Stimulated activated CD4-positive, alpha-beta T cell treated with anti-CD3 and anti-CD28 coated beads, Interleukin-1b, Interleukin-23, amount 100 ng/mL, for 4 hours (primary cell): ENCODE measurements at places on chromosomes 2 and 18.

GRCh38 chr2:17136877-17137276 lies 381.4 kb downstream of the RAD51AP2 start:
- no peak for DNase-seq

- no peak for DNase-seq
Observed at GRCh38 chr2:60873381-60873780, 8.0 kb upstream of the REL start.

DNA sequence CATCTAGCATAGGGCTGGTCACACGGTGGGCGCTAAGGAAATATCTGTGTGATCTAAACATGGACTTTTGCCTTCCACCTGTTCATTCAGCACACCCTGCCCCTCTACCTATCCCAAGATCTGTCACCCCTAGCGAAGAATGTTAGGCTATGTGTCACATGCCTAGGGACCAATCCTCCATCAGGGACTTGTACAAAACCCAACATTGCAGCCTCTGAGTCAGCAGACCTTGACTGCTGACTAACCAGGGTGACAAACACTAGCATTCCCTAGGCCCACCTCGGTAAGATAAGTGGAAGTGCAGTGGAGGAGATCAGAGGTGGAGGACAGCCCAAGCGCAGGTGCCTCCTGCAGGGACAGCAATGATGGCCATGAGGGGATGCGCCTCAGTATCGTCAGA lies 99.2 kb downstream of the SOX11 start:
- no peak for DNase-seq

DNA sequence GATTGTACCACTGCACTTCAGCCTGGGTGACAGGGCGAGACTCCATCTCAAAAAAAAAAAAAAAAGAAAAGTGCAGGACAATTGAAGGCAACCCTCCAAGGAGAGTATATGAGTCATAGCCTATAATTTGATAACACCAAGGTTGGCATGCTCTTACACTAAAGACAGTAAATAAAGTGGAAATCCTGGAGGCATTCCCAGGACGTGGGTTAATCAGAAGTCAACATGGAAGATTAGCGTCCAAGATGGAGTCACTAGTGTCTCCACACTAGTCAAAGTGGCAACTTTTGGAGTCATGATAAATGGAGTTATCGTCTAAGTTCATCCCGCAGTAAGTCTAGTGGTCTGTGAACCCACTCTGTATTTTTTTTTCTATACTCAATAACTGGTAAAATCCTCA lies 21.2 kb upstream of the UGGT1 start:
- DNase-seq = no peak

- DNase-seq = no peak
Observed at GRCh38 chr2:105431367-105432043, 32.7 kb upstream of the FHL2 start.

DNA sequence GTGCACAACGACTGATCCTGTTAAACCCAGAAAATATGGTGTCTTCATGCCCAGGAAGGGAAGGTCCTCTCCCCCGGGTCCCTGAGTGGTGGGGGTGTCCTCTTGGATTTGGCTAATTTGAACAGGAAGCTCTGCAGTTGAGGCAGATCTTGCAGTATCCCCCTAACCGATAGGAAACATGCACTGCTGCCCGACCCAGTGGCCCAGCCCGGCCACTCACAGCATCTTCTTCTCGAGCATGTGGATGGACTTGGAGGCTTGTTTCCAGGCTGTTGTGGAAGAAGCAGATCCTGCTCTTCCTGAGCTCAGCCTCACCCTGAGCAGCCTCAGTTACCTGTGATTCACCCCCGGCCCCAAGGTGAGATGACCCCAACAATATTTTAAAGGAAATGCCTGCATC lies 46.4 kb upstream of the ASB1 start:
- no peak for DNase-seq

DNA sequence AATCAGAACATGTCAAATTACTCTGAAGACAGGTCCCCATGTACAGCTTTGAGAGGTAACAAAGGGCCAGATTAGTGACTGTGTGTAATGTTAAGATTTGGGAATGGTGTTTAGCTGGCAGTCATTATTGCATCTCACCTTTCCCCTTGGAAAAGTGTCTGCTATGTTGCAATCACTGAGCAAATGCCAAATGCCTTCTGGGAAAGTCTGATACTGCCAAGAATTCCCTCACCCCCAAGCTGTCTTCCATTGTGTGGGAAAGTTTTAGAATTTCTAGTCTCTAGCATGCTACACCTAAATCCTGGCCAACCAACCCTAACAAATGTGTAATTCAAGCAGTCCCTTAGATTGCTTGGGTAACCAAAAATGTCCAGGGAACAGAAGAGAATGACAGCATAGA lies 13.6 kb upstream of the PELI1 start:
- DNase-seq = no peak

DNA sequence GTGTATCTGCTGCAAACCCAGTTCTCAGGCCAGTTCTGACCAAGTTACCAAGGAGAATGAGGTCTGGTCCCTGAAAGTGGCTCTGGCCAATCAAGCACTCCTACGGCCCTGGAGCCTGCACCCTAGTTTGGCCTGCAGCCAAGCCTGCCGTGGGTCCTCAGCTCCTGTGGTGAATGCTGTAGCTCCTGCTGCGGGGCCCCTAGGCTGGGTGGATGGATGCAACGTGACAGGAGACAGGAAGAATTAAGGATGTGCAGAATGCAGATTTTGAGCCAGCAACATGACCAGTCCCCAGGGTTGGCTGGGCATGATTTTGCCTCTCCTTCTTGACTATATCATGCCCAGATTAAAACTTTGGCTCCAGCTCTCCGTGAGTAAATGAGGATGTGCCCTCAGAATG lies 97.2 kb downstream of the SMAD7 start:
- DNase-seq = no peak

GRCh38 chr2:88331239-88331638 lies 121.3 kb downstream of the FOXI3 start:
- no peak for DNase-seq

DNA sequence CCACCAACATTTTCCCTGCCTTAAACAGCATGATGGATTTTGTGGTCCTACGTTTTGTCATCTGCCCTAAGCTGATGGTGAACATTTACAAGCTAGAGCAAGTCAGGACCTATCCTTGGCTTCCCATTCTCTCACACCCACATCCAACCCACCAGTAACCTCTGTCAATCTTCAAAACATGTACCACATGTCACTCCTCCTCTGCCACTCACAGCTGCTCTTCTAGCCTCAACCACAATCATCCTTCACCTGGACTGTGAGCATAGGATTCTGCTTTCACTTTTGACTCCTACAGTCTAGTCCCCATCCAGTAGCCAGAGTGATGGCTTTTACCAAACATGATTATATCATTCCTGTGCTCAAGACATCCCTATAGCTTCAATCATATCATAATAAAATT lies 279.8 kb upstream of the DLGAP1 start:
- DNase-seq = no peak

DNA sequence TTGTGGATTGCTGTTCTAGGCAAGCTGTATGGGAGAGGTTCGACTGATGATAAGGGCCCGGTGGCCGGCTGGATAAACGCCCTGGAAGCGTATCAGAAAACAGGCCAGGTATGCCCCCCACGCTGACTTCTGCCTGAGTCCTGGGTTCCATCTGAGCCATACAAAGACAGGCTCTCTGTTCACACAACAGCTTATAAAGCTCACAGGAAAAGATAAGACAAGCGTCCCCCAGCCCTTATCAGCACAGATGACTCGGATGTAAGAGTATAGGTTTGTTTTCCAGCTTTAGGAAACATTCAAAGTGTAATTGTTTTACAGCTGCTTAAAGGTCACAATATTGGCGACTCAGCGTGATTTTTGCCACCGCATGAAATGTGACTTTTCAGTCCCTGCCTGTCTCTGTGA lies 12.7 kb downstream of the CNDP2 start:
- no peak for DNase-seq

DNA sequence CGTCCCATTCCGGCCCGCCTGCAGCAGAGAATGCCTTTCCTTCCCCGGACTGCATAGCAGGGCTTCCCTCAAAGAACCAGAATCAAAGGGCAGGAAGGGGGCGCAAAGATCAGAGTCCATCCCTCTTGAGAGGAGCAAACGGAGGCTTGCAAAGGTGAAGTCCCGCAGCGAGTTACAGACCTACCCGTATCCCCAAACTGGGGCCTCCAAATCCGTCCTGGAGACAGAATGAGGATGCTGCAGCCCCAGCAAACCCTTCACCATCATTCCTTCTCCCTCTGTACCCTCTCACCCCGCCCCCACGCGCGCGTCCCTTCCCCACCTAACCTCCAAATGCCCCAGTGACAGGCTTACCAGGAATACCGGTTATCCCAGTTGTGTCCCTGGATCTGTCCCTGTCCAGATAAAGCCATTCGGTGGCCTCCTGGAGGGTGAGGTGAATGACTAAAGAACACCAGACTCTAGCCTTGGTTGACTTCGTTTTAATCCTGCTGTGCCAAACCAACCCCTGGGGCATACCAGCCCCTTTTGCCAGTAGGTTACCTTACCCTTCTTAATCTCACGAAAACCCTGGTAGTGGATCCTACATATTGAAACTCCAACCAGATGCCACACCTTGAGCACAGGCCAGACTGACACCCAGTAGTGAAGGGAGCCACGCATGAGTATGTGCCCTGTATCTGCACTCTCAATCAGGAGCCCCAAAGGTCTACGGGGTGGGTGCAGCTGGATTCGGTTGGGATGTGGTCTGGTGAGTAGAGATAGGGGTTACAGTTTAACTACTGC lies 961 bp upstream of the SLC40A1 start:
- no peak for DNase-seq

DNA sequence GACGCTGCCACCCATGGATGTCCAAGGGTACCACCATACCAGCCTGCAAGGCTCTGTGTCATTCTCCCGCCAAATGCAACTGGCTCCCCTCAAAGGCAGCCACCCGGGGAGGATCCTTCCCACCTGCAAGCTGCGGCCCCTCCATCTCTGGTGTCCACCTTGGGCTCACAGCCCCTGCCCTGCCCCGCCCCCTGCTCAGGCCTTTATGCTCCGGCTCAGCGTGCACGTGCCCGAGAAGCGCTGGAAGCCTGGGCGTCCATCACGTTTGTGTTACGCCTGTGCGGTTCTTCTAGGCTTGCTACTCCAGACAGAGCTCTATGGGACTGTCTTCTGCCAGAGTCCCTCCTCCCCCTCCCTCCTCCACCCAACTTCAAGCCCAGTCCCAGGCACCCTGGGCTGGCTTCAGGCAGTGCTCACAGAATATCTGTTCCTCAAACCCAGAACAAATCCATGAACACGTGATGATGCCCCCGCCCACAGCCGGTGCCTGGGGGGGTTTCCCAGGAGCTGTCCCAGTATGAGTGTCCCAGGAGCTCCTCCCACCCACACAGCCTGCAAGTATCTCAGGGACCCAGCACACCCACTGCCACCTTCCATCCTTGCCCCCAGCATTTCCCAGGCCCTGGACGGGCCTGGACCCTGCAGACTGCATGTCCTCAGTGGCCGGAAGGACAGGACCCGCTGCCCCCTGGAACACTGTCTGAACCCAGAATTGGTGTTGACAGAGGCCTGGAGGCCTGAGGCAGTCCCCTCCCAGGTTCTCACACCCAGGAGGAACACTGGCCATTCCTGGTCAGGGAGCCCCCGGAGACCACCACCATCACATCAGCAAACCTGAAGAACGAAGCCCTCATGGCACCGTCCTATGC lies 30.3 kb downstream of the KIF1A start:
- DNase-seq = no peak

GRCh38 chr2:217739741-217740140 lies 263.1 kb downstream of the TNS1 start:
- no peak for DNase-seq

DNA sequence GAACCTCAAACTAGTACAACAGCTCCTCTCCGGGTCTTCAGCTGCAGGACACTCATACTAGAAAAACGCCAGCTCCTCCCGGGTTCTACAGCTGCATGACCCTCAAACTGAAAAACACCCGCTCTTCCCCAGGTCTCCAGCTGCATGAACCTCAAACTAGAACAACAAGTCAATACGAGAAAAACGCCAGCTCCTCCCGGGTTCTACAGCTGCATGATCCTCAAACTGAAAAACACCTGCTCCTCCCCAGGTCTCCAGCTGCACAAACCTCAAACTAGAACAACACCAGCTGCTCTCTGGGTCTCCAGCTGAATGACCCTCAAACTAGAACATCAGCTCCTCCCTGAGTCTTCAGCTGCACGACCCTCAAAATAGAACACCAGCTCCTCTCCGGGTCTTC lies 315.0 kb upstream of the TFPI start:
- DNase-seq = no peak

DNA sequence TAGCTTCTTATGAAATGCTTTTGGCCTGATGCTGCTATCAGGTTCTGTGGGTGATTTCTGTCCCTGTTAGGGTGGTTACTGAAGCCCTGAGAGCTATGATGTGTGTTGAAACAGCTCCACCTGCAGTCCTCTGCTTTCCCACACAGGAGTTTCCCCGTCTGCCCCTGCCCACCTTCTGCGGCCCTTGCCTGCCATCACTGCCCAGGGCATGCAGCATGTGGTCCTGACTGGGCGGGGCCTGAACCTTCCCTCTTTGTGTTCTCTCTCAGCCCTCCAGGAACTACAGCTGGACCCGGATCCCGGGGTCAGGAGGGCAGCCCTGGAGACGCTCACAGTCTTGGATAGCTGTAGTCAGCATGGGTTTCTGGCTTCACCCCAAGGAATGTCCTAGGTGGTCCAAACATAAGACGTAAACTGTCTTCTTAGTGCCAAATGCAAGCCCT lies 21.4 kb downstream of the HJURP start:
- DNase-seq = no peak

DNA sequence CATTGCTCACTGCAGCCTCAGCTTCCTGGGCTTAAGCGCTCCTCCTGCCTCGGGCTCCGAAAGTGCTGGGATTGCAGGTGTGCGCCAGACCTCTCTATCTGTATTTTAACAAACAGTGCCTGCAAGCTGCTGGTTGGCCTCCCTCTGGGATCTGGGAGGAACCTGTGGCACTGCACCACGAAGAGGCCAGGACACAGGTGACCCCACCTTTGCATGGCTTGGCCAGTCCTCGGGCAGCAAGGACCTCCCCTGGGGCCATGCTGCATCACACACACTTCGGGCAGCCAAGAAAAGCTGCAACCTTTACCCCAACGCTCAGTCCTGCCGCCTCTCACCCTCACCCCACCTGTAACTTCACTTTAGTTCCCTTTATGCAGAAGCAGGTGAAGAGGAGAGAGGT lies 70.0 kb downstream of the PXDN start:
- no peak for DNase-seq

GRCh38 chr2:16653799-16654198 lies 11.8 kb downstream of the CYRIA start:
- DNase-seq = no peak

GRCh38 chr2:175630280-175631244 lies 371.5 kb downstream of the LNPK start:
- no peak for DNase-seq

DNA sequence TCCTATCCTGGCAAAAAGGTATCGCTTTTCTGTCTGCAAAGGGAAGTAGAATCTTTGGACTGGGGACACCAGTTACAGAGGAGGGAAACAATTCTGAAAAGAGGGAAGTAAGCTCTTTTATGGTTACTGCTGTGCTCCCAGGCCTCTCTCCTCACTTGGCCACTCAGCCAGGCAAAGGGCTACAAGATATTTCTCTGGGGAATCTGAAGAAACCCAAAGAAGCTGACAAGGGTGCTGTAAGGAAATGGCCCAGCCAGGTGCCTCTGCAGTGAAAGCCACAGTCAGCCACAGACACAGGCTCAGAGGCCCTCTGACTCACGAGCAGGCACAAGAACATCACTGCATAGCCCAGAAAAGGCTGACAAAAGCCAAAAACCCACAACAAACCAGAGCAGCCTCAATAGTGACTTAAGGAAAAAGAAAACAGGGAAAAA lies 5.8 kb downstream of the HDLBP start:
- DNase-seq = peak; percentile 61

GRCh38 chr2:173239644-173240043 lies 115.0 kb upstream of the CDCA7 start:
- no peak for DNase-seq

GRCh38 chr18:4639628-4640310 lies 184.7 kb upstream of the DLGAP1 start:
- no peak for DNase-seq

- DNase-seq = no peak
Observed at GRCh38 chr2:37866171-37866934, 58.7 kb upstream of the RMDN2 start.
